Right renal cortex interstitium (tissue), 3 donors: ENCODE measurements at places on chromosomes 6 and 20.

GRCh38 chr20:37229357-37229756 is 32.3 kb downstream of the GHRH start:
- DNase-seq = no peak

DNA sequence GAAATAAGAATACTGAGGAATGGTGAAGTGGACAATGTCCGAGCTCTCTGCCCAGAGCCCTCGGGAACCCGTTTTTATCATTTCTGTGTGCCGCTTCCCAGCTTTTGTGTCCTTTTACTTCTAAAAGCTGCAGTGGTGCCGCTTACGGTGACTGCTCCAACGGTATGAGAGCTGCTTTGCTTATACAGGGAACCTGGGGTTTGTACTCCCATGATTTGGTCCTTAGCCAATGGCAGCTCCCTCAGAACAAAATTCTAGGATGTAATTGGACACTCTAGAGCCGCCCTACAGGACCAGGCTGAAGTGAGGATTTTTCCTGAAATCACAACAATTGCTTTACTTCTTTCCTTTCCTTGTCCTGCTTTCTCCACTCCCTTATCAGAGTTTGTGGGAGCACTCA is 24.2 kb upstream of the PCSK2 start:
- DNase-seq = no peak

DNA sequence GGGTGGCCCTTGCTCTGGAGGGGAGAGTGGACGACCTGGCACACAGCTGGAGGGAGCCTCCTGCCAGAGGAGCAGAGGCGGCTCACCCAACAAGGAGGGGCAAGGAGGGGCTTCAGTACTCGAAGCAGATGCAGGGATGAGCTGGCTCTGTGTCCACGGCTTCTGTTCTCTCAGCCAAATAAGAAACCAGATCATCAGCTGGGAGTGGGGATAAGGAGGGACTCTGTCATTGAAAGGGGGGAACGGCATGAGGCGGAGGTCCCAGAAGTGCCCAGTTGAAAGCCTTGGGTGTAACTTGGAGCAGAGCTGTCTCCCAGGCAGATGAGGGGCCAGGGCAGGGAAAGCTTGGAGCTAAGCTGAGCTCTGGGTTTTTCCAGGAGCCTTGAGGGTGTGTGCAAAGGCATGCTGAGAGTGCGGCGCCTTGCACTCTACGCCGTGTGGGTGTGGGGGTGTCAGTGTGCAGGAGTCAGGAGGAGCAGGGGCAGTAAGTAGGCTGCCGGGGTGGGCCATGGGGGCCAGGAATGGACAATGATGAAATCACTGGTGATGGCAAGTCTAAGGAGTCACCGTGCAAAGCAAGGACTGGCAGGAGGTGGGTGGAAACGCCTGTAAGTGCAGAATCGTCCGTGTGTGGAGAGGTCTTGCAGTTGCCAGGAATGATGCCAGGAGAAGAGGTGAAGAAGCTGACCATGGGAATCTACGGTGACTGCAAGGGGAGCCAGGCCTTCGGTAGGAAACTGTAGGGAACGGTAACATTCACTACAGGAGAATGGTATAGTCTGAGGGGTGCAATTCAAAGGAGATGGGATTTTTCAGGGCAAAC is 85.4 kb upstream of the FOXQ1 start:
- no peak for DNase-seq

DNA sequence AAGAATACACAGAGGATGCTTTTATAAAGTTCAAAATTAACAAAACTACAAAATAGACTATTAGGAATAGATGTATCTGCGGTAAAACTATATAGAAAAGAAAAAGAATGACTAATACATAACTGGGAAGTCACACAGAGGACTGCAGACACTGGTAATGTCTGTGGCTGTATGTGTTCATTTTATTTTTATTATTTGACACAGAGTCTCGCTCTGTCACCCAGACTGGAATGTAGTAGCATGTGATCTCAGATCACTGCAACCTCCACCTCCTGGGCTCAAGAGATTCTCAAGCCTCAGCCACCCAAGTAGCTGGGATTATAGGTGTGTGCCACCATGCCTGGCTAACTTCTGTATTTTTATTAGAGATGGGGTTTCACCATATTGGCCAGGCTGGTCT is 38.9 kb downstream of the ESF1 start:
- DNase-seq = no peak

DNA sequence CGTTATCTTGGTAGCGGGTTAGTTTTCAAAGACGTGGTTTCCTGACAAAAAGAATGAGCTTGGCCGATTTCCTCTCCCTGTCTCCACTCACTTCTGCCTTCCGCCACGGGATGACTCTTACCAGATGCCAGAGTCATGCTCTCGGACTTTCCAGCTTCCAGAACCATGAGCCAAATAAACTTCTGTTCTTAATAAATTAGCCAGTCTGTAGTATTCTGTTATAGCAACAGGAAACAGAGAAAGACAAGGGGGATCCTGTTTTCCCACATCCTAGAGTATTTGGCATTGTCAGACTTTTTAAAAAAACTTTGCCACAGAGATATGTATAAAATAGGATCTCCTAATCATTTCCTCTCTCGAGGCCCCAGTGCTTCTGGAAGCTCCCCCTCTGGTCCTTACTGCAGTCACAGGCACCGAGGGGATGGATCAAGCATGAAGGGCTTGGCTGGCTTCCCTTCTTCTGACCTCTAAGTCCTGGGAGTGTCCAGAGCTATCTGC is 84.9 kb upstream of the NAA20 start:
- no peak for DNase-seq

GRCh38 chr6:132247381-132248159 is 153.7 kb downstream of the MOXD1 start:
- no peak for DNase-seq

DNA sequence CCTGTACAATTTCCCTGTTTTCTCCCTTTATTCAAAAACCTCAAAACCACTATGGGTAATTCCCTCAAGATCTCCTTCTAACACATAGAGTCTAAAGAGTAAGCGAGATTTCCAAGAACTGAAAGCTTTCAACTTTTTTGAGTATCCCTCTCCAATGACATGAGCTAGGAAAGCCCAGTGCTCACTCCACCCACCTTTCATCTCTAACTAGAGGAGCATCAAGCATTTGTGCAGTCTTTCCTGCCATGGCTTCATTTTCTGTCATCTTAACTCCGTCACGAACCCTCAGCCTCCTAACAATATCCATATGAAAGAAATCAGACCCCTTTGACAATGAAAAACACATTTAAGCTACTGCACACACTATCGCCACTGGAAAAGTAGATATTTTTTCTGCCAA is 91.9 kb upstream of the SUPT3H start:
- no peak for DNase-seq

DNA sequence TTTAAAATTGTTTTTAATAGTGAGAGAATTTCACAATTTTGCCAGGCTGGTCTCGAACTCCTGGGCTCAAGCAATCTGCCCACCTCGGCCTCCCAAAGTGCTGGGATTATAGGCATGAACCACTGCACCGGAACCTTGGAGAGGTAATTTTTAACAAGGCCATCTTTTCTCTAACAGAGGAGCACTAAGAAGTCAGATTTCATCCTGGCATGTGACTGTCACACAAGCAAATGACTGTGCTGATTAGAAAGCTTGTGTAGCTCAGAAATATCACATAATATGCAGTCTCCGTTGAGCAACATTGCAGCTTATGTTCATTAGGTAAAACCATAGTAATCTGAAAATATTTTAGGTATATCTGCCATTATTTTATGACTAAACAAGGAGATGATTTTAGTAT is 156.0 kb downstream of the CCDC170 start:
- no peak for DNase-seq
